ENCODE measurements at places on chromosomes 6 and 20. TPM values are rescaled to one million over a fixed set of nuclear protein-coding genes. Genes with fewer than 3 reads are reported as not detected.

GRCh38 chr20:54234991-54235390 is 27.1 kb downstream of the PFDN4 start:
- no peaks in the 10 kb centered on the region for H3K4me1 ChIP-seq
- DNase-seq, result no peak
- H3K27ac ChIP-seq, result no peak overlapping the region
- H3K27me3 ChIP-seq, result no peaks in the 10 kb centered on the region
- H3K4me3 ChIP-seq, result no peak overlapping the region

- no peaks in the 10 kb centered on the region for H3K27me3 ChIP-seq
- H3K4me1 ChIP-seq, result no peaks in the 10 kb centered on the region
- no peak for DNase-seq
- H3K27ac ChIP-seq, result no peak overlapping the region
- H3K4me3 ChIP-seq, result no peak overlapping the region
Measured at GRCh38 chr20:891058-891705, 25.0 kb downstream of the ANGPT4 start.

DNA sequence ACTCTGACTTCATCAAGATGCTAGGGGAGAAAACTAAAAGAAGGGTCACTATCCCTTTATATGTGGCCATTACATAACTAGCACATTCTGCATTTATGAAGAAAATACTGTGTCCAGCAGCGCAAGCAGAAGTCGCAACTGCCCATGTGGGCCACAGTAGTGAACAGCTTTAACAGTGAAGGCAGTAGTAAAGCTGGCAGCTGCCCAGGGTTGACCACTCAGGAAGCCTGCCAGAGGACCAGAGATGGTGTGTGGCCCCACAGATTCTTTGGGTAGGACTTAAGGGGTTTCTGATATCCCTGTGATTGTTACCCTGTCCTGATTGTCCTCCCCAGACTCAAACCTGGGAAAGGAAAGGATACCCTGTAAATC is 88.3 kb upstream of the NT5E start:
- no peak overlapping the region for H3K27ac ChIP-seq
- no peaks in the 10 kb centered on the region for H3K4me1 ChIP-seq

- H3K27me3 ChIP-seq, result no peaks in the 10 kb centered on the region
- no peak overlapping the region for H3K27ac ChIP-seq
- H3K36me3 ChIP-seq, result no peaks in the 10 kb centered on the region
- H3K4me3 ChIP-seq, result no peak overlapping the region
Measured at GRCh38 chr20:5171790-5172164, 45.0 kb downstream of the CDS2 start.

- no peak for DNase-seq
- H3K27me3 ChIP-seq, result no peaks in the 10 kb centered on the region
- H3K4me1 ChIP-seq, result peaks cover 13% of the 10 kb centered on the region
- H3K36me3 ChIP-seq, result peaks cover 23% of the 10 kb centered on the region
- H3K4me3 ChIP-seq, result no peak overlapping the region
Measured at GRCh38 chr20:37749620-37750403, 56.0 kb downstream of the CTNNBL1 start.

- no peaks in the 10 kb centered on the region for H3K27me3 ChIP-seq
- no peaks in the 10 kb centered on the region for H3K4me1 ChIP-seq
- no peak for DNase-seq
Measured at GRCh38 chr6:131014080-131014776, 48.8 kb downstream of the EPB41L2 start.

- no peaks in the 10 kb centered on the region for H3K27me3 ChIP-seq
- no peak overlapping the region for H3K4me3 ChIP-seq
- no peaks in the 10 kb centered on the region for H3K36me3 ChIP-seq
- H3K4me1 ChIP-seq, result no peaks in the 10 kb centered on the region
Measured at GRCh38 chr20:24131684-24132083, 143.1 kb upstream of the GGTLC1 start.

GRCh38 chr6:159642481-159642880 is 50.6 kb downstream of the SOD2 start:
- no peak for DNase-seq
- peaks cover 3% of the 10 kb centered on the region for H3K4me1 ChIP-seq
- no peak overlapping the region for H3K4me3 ChIP-seq
- H3K36me3 ChIP-seq, result no peaks in the 10 kb centered on the region

- no peaks in the 10 kb centered on the region for H3K27me3 ChIP-seq
- no peak for DNase-seq
- H3K4me3 ChIP-seq, result no peak overlapping the region
- peaks cover 44% of the 10 kb centered on the region for H3K4me1 ChIP-seq
- no peak overlapping the region for H3K27ac ChIP-seq
Measured at GRCh38 chr20:50513169-50514034, 3.2 kb downstream of the PTPN1 start.

DNA sequence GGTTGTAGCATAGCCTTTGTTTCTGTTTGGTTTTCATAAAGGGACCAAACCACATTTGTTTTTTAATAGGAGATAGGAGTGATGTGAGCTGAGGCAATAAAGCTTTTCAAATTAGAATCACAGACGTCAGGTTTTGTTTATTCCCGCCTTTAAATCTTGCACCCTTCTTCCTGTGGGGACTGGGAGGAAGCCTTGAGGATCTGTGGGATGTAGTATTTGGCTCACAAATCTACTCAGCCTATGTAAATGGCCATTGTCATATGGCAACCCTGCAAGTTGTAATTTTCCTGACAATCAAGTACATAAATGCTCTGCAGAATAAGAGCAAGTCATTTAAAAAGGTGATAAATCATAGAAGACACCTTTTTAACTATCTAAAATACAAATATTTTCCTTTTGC is 110.4 kb downstream of the ADGRG6 start:
- no peak for DNase-seq
- H3K36me3 ChIP-seq, result no peaks in the 10 kb centered on the region
- H3K4me3 ChIP-seq, result no peak overlapping the region
- no peaks in the 10 kb centered on the region for H3K4me1 ChIP-seq
- no peak overlapping the region for H3K27ac ChIP-seq

GRCh38 chr6:161319231-161319630 is 45.4 kb upstream of the AGPAT4 start:
- no peak overlapping the region for H3K27ac ChIP-seq
- H3K4me1 ChIP-seq, result no peaks in the 10 kb centered on the region
- no peak for DNase-seq
- H3K36me3 ChIP-seq, result no peaks in the 10 kb centered on the region

DNA sequence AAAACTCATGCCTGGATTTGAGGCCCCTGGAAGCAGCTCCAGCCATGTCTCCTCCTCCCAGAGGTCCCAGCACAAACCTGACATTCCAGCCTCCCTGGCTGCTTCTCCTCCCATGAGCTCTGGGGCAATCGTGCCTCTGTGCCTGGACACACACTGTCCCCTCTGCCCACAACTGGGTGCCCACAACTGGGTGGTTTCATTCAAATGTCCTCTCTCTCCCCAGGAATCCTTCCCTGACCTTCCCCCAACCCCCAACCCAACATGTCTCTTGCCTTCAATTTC is 37.4 kb downstream of the NOL4L start:
- no peak for DNase-seq
- H3K36me3 ChIP-seq, result no peaks in the 10 kb centered on the region
- H3K27ac ChIP-seq, result no peak overlapping the region
- H3K4me1 ChIP-seq, result no peaks in the 10 kb centered on the region

GRCh38 chr6:37956711-37957275 is 137.3 kb downstream of the ZFAND3 start:
- no peak for DNase-seq
- no peaks in the 10 kb centered on the region for H3K4me1 ChIP-seq
- H3K4me3 ChIP-seq, result no peak overlapping the region
- H3K27ac ChIP-seq, result no peak overlapping the region

DNA sequence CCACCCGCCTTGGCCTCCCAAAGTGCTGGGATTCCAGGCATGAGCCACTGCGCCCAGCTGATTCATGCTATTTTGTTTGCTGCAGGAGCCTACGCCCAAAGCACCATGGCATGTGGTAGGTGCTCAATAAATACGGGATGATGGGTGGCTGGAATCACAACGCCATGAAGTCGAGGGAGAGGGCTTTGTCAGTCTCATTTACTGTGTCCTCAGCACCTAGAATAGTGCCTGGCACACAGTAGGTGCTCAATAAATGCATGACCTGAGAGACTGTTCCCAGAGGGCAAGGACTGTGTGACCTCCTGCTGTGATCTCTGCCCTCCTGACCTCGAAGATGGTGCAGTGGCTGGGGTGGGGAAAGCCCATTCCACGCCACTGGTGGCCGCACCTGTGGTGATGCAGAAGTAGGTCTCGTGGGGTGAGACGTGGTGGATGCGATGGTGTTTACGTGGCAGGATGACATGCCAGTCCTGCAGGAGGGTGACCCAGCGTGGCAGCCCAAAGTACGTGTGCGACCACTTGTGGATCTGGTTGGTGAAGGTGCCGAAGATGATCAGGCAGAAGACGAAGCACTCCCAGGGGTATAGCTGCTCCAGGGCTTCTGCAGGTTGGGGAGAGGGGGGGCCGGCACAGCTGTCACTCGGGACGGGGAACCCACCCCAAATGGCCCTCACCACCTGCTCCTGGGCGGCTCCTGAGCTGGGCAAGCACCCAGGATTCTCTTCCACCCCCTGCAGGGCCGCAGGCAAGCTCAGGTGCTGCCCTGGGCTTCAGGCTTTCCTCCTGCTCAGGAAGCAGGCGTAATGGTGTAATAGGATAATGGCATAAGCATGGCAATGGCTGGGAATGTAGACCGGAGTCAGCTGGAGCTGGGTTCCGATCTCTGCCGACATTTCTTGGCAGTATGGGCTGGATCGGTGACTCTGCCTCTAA is 14.9 kb upstream of the UBE2V1 start:
- H3K4me1 ChIP-seq, result no peaks in the 10 kb centered on the region
- no peak overlapping the region for H3K4me3 ChIP-seq
- H3K36me3 ChIP-seq, result peaks cover 17% of the 10 kb centered on the region
- DNase-seq, result no peak

- H3K27ac ChIP-seq, result peak overlapping the region; percentile 95
- H3K4me1 ChIP-seq, result peaks cover 19% of the 10 kb centered on the region
- peak overlapping the region; percentile 77 for H3K4me3 ChIP-seq
- no peaks in the 10 kb centered on the region for H3K36me3 ChIP-seq
- H3K27me3 ChIP-seq, result no peaks in the 10 kb centered on the region
Measured at GRCh38 chr20:35954907-35955251, 577 bp upstream of the SCAND1 start.

DNA sequence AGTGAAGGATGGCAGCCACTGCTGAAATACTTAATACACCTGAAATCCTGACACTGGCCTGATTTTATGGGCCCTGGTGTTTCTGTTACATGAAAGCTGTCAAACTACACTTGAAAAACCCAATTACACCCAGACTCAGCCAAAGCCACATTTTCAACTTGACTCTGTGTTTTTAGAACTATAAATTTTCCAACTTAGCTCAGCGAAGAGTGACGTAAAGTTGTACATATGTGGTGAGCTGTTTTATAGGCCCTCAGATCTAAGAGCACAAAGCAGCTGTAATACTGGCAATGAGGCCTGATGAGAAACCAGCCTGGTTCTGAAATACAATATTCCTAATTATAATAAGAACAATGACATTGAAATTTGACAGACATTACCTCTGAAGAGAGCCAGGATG is 18.6 kb downstream of the SCML4 start:
- no peaks in the 10 kb centered on the region for H3K4me1 ChIP-seq
- no peaks in the 10 kb centered on the region for H3K36me3 ChIP-seq
- H3K4me3 ChIP-seq, result no peak overlapping the region

DNA sequence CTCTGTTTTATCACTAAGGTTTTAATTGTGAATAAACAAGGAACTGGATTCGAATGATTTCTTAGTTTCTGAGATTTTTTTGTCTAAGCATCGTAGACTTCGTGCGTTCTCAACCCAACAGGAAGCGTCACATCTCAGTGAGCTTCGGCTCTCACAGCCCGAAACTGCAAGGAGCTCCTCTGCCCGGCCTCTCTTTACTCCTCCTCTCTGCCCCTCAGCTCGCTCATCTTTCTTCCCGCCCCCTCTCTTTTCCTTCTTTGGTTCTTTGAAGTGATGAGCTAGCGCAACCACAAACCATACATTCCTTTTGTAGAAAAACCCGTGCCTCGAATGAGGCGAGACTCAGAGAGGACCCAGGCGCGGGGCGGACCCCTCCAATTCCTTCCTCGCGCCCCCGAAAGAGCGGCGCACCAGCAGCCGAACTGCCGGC is 480 bp upstream of the NT5E start:
- no peak overlapping the region for H3K27ac ChIP-seq
- DNase-seq, result no peak
- no peaks in the 10 kb centered on the region for H3K27me3 ChIP-seq
- H3K36me3 ChIP-seq, result no peaks in the 10 kb centered on the region
- H3K4me3 ChIP-seq, result no peak overlapping the region
- H3K4me1 ChIP-seq, result peaks cover 4% of the 10 kb centered on the region

DNA sequence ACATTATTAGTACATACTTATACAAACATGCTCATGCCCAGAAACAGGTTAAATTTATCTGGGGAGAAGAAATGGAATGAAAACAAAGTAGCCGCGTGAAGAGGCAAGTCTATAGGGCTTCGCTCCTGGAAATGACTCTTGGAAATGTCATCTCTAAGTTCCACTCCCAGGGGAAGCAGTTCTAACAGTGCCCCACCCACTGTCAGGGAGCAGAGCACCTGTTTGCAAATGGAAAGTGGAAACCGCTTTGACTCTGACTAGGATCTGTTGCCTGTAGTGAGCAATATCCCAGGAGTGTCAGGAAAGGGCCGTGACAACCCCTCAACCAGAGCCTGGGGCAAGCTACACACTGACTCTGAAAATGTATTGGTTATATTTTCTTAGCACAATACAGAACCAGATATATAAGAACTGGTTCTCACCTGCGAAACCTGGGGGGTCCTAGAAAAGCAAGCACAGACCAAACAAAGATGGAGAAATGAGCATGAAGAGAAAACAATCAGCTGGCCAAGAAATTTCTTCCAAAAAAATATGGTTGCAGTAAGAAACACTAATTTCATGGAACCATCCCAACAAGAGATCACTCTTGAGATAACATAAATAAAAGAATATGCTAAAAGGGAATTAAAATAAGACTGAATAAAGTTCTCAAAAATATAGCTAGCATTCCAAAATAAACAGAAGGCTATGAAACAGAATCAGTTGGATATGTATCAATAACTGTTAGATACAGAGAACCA is 47.5 kb upstream of the CRISP1 start:
- H3K27ac ChIP-seq, result no peak overlapping the region
- H3K36me3 ChIP-seq, result no peaks in the 10 kb centered on the region
- DNase-seq, result no peak
- no peaks in the 10 kb centered on the region for H3K27me3 ChIP-seq
- no peaks in the 10 kb centered on the region for H3K4me1 ChIP-seq
- H3K4me3 ChIP-seq, result no peak overlapping the region

GRCh38 chr20:43755851-43756250 is 29.0 kb upstream of the GTSF1L start:
- DNase-seq, result no peak
- H3K4me3 ChIP-seq, result no peak overlapping the region
- peaks cover 20% of the 10 kb centered on the region for H3K4me1 ChIP-seq
- H3K36me3 ChIP-seq, result no peaks in the 10 kb centered on the region

GRCh38 chr6:148747471-148748165 is 788 bp downstream of the UST start:
- H3K4me1 ChIP-seq, result peaks cover 10% of the 10 kb centered on the region
- no peaks in the 10 kb centered on the region for H3K36me3 ChIP-seq
- DNase-seq, result no peak

- no peak overlapping the region for H3K27ac ChIP-seq
- no peak overlapping the region for H3K4me3 ChIP-seq
- no peak for DNase-seq
- peaks cover 10% of the 10 kb centered on the region for H3K36me3 ChIP-seq
Measured at GRCh38 chr6:31965700-31966099, 6.2 kb downstream of the DXO start.

Gene MYT1
- total RNA-seq, result 3.5 TPM

Gene PAX1
- not detected for total RNA-seq

Gene BMP7
- total RNA-seq, result not detected

Gene MUCL3
- not detected for total RNA-seq

Gene APMAP
- 41.5 TPM for total RNA-seq

Gene ASIP
- total RNA-seq, result not detected

Gene FRS3
- 9.5 TPM for total RNA-seq

Gene KAT14
- 14.5 TPM for total RNA-seq

Gene DEF6
- 31.3 TPM for total RNA-seq

Gene CFAP206
- 1.8 TPM for total RNA-seq

Gene HRH3
- not detected for total RNA-seq

Data from Karpas-422 (cell line).